Activated CD8-positive, alpha-beta memory T cell treated with anti-CD3 and anti-CD28 coated beads for 4 hours (primary cell): ENCODE measurements at places on chromosomes 4 and X.

DNA sequence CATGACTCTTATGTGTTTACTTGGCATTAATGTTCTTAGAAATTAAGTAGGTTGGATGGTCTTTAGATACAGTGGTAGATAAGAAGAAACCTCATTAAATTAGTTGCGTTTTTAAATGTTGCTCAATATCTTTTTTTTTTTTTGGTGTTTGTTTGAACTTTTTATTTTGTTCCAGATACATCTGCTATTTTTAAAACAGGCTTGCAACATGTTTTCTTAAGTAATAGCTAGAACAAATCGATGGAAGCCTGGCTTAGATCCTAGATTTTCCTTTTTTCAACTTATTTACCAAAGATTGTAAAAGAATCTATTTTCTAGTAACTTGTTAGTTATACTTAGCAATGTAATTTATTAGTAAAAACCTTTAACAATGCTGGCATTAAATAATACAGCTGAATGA is 9.3 kb downstream of the CNKSR2 start:
- no peak for DNase-seq

GRCh38 chr4:6918338-6918737 is 8.7 kb downstream of the TBC1D14 start:
- DNase-seq = no peak

GRCh38 chr4:183337349-183337748 is 15.1 kb upstream of the CLDN24 start:
- no peak for DNase-seq

- DNase-seq = no peak
Measured at GRCh38 chr4:89324671-89325070, 17.1 kb upstream of the GPRIN3 start.

GRCh38 chr4:158202481-158202880 is 7.8 kb upstream of the TMEM144 start:
- DNase-seq = no peak

DNA sequence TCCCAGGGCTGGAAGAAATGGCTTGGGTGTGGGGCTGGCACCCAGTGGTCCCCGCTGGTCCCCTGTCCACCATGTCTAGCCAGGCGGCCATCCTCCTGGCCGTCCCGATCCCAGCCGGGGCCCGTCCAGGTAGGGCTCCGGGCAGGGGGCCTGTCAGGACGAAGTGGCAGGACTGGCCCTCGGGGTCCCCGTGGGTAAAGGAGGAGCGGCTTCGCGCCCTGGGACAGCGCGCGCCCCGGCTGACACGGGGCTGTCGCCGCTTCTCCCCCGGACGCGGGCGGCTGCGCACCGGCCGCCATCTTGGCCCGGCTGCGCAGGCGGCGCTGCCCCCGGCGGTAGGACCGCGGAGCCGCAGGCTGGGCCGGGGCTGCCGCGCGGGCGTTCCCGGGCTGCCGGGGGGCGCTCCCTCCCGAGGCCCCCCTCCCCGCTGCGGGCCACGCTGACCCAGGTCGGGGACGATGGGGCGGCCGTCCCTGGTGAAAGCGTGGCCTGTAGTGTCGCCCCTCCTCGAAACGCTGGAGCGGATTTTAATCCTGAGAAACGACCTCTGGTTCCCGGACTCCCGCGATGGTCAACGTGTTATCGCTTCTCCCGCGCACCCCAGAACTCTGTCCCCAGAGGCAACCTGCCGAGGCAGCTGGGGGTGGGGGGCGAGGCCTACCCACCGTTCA is 60.4 kb upstream of the BCOR start:
- no peak for DNase-seq

- no peak for DNase-seq
Measured at GRCh38 chr4:5409237-5409636, 299.1 kb downstream of the EVC2 start.

GRCh38 chr4:31086756-31087330 is 366.7 kb downstream of the PCDH7 start:
- DNase-seq = no peak

- no peak for DNase-seq
Measured at GRCh38 chr4:155762334-155762733, 3.5 kb downstream of the GUCY1B1 start.

- no peak for DNase-seq
Measured at GRCh38 chr4:2413821-2414610, 4.4 kb downstream of the ZFYVE28 start.
